ENCODE measurements at places on chromosomes 2 and 18.

- no peak for DNase-seq
These were observed 293.3 kb upstream of the SYT4 start for GRCh38 chr18:43570593-43570992.

DNA sequence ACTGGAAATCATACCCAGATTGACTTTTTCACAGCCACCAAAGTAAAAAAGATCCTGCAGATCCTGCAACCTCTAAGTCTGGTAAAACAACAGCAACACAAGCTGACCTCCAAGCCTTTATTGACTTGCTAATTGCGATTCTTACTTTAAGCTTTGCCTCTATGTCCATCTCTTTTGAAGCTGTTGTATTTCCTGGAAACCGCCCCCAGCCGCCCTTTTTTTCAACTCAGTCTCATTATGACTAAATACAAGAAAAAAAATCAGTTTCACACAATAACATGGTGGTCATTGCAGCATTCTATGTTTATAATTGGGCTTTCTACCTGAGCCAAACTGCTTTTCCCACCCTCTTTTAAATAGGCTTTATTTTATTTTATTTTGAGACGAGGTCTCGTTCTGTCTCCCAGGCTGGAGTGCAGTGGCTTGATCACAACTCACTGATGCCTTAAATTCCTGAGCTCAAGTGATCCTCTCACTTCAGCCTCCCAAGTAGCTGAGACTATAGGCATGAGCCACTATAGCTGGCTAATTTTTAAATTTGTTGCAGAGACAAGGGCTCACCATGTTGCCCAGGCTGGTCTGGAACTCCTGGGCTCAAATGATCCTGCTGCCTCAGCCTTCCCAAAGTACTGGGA lies 76.2 kb downstream of the MOGAT1 start:
- no peak for DNase-seq

- DNase-seq: no peak
These were observed 123.4 kb downstream of the MRO start for GRCh38 chr18:50696436-50696835.

- DNase-seq: no peak
These were observed 30.3 kb upstream of the TLK1 start for GRCh38 chr2:171191021-171191420.

- DNase-seq: no peak
These were observed 19.9 kb downstream of the PSMG2 start for GRCh38 chr18:12722731-12723130.

- DNase-seq: no peak
These were observed 527.6 kb upstream of the ID2 start for GRCh38 chr2:8154270-8154669.

GRCh38 chr2:204958371-204958770 lies 413.1 kb downstream of the PARD3B start:
- DNase-seq: no peak

DNA sequence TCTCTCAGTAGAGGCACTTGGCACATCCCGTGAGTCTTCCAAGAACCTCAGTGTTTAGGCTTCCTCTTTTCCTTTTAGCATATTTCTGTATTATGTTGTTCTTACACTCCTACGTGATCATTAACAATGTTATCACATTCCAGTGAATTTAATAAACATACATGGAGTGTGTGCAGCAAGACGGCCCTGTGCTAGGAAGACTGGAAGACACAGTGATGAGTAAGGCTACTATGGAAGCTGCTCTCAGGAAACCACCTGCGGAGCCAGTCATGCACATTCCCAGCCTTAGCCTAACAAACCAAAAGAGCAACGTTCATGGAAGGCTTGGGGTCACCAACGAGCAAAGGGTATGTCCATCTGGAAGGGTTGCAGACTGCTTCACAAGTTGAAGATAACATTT lies 103.4 kb downstream of the ETAA1 start:
- DNase-seq: no peak

DNA sequence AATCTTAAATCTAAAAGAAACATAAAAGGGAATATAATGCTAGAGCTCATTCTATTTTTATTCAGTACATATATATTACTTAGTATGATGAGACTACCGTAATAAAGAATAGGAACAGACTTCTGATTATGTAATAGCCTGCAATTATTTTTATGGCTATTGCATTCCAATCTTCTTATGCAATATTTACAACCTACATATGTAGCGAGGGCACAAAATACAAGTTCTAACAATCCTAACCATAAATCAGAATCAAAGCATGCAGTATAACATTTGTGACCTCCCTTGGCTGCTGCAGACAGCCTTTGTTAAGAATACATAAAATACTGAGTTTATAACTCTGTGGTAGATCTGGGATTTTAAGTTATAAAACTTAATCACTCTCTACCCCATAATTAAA lies 177.6 kb downstream of the BABAM2 start:
- no peak for DNase-seq

DNA sequence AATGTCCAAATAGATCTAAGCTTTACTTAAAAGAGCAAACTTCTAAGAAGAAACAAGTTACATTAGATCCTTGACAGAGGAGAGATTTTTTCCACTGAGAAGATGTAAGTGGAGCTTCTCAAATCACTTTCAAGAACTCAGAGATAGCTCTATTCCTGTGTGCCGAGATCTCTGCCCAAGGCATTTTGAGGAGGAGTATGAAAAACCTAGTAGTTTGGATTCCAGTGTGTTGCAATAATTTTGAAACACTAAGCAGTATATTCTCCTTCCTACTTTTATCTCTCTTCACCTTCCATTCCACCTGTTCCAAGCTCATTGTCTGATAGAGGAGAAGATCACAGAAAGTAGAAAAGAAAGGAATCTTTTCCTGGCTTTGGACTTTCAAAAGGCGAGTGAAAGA lies 192.0 kb upstream of the TANK start:
- no peak for DNase-seq

GRCh38 chr2:4693266-4693665 lies 989.9 kb downstream of the DCDC2C start:
- DNase-seq: no peak

- DNase-seq: peak; percentile 28
These were observed 580 bp downstream of the TMEM163 start for GRCh38 chr2:134718023-134718816.

DNA sequence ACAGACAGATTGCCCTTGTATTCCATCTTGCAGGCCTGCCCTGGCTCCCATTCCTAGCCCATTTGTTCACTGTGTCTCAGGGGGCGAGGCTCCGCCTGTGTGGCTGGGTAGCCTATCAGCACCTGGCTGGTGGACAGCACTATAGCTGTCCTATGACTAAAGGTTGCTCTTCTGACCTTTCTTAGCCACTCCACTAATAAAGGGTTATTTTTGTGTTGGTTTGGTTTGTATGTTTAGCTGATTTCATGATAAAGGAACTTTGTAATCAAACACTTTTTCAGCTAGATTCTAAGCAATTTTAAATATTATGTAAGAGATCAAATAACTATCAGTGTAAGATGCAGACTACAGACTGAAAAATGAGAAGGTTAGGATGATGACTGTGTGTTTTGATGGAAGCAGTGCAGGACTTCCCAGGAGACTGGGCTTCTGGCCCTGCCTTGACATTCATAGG lies 72.2 kb downstream of the CRIM1 start:
- no peak for DNase-seq

GRCh38 chr2:72423756-72424155 lies 276.1 kb upstream of the CYP26B1 start:
- no peak for DNase-seq

- DNase-seq: no peak
These were observed 266.3 kb downstream of the DYSF start for GRCh38 chr2:71719520-71720282.
